HS-5 (cell line): ENCODE measurements at places on chromosomes 6 and 20.

DNA sequence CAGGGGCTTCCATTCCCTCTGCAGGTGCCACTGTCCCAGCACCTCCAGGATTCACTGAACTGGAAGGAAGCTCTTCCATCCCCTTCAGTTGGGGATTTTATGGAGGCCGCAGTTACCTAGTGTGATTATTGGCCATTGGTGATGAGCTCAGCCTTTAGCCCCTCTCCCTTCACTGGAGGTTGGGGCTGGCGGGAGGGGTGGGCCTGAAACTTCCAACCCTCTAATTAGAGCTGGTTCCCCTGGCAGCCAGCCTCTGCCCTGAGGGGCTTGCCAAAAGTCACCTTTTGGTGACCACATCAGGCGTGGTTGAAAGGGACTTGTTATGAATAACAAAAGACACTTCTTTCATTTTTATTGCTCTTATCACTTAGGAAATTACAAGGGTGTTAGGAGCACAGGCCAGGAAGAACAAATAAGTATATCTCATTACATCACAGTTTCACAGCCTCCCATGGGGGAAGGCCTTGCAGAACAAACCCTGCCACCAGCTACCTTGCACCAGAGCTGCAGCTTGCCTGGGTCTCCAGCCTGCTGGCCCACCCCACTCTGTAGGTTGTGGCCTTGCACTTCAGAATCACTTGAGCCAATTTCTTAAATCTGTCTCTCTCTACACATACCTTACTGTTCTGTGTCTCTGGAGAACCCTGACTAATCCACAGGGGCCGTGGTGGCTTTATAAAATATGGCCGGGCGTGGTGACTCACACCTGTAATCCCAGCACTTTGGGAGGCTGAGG is 5.0 kb downstream of the PYGB start:
- DNase-seq: no peak

DNA sequence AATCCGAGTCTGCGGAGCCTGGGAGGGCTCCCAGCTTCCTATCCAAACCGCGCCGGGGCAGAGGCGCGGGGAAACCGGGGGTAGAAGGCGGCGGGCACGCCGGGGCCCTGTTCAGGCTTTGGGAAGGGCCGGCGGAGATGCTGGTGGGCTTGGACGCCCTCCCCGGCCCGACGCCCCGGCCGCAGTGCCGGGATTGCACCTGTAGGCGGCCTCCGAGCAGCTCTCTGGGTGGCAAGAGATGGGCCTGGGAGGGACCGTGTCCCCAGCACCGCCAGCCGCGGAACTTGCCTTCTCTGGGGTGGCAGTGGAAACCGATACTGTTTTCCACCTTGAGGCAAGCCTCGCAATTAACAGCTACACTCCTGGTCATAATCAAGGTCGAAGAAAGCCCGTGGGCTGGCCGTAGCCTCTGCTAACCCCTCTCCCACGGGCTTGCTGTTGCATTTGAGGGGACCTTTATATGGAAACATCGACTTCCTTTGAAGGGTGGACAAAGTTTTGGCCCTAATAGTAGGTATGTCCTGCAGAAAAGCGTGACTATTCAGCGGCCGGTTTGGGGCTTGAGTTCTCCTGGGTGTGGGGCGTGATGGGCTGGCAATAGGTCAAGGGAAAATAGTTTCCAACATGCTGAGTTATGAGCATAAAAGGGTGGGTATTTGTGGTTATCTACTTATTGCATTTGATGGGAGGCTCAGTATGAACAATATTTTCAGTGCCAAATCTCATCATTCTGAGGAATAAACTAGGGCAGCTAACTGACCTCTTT is 1.1 kb upstream of the JAG1 start:
- peak; percentile 24 for DNase-seq

GRCh38 chr6:2375443-2375842 is 130.0 kb upstream of the GMDS start:
- DNase-seq: no peak

GRCh38 chr6:152976749-152977148 is 6.1 kb downstream of the FBXO5 start:
- DNase-seq: no peak

DNA sequence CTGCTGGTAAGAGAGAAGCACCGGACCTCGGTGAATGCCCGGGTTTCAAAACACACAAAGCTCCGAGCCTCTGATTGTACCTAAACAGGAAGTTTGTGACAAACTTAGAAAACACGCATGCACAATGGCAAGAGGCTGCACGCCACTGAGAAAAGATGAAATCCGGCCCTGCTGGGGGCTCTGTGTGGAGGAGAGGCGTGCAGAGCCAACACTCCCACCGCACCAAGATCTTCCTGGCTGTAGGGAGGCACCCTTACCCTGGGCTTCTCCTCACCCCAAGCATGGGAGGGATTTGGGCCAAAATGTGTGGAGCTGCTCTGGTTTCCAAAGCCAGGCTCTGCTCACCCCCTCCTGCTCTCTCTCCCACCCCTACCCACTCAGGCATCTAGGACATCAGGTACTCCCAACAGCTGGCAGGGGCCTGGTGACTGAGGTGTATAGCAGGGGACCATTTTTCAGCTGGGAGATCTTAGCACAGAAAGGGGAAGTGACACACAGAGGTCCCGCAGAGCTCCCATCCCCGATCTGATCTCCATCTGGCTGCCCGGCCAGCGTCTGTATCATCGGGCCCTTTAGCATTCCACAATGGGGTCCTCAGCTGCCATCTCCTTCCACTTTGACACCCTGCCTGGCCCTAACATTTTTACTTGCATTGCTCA is 84.2 kb downstream of the TRERF1 start:
- no peak for DNase-seq

GRCh38 chr6:73234733-73235132 is 9.4 kb upstream of the KHDC1L start:
- DNase-seq: peak; percentile 85

DNA sequence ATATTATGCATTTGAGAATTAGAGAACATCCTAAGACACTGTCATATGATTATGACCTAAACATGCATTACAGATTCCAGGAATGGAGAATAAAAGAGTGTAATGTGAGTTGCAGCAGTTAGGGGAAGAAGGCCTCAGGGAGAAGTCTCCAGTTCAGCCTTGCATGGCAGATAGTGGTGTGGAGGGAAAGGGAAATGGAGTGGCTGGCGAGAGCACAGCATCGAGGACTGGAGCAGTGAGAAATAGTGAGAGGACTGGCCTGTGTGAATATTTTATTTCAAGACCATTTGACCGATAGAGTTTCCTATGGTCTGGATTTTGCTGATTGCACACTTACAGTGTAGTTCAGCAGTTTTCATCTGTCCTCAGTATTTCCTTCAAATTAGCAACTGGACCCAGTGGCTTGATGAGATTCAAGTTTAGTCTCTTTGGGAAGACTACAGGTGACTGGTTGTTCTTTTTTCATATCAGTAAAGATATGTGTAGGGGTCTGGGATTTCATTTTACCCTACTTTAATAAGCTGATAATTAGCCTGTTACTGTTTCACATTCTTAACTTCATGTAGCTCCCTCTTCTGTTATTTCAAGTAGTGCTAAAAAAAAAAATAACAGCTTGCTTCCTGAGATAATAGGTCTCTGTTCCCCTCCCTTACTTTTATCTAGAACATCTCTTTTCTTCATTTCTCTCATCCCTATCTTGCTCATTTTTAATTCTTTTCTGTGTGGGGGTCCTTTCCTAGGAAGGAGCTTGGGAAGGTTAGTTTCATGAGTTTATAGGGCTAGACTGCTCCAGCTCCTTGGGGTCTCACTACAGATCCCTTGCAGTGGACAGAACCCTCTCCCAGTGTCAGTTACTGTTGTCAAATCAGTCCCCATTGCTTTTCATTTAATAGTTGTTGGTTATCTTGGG is 27.9 kb downstream of the BLTP3A start:
- DNase-seq: no peak

DNA sequence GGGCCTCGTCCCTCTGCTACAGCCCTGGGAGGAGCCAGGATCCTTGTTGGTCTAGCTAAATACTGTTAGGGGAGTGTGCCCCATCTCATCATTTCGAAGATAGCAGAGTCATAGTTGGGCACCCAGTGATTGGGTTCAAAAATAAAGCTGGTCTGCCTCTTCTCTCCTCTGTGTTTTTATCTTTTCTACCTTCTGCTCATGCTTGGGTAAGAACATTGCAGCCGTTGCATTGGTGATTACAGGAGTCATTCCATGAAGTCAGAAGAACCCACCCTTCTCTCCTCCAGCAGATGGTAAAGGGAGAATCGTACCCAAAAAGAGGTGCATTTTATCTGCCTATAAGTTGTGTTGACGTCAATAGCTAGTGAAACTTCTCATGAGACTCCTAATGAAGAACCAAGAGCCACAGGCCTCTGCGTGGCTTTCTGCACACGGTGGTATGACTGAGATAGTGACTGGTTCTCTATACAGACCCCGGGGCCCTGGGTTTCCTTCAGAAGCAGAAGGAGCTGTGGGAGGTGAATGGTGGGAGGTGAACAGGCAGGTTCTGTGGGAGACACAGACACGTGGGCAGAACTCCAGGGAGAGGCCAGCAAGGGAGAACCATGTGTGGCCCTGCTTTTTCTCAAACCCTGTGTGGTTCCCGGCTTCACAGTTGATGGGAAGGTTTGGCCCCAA is 5.7 kb upstream of the FAM209A start:
- DNase-seq: no peak

DNA sequence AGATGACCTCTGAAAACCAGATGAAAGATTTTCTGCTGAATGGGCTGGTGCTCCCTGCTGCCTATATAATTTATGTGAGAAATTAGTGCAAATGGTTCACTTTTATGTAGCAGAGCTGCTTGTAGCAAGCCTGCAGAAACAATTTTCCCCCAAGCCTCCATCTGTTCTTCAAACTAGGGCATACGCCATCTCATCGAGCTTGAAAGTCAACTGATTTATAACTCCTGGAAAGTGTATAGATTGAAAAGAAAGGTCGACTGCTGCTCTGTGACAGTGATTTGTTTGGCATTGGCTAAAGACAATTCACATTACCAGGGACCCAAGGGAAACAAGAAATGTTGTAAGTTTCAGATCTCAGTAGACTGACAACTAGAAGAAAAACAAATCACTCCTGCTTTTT is 93.3 kb downstream of the PACRG start:
- no peak for DNase-seq

DNA sequence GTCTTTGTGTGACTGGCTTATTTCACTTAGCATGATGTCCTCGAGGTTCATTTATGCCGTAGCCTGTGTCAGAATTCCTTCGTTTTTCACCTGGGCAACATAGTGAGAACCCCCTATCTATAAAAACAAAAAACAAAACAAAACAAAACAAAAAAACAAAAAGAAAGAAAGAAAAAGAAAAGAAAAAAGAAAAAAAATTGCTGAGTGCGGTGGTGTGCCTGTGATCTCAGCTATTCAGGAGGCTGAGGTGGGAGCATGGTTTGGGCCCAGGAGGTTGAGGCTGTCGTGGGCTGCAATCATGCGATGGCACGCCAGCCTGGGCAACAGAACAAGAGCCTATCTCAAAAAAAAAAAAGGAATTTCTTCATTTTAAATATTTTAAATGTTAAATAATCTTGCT is 38.4 kb downstream of the VEGFA start:
- no peak for DNase-seq

GRCh38 chr20:19855416-19855815 is 97.4 kb downstream of the RIN2 start:
- DNase-seq: no peak

DNA sequence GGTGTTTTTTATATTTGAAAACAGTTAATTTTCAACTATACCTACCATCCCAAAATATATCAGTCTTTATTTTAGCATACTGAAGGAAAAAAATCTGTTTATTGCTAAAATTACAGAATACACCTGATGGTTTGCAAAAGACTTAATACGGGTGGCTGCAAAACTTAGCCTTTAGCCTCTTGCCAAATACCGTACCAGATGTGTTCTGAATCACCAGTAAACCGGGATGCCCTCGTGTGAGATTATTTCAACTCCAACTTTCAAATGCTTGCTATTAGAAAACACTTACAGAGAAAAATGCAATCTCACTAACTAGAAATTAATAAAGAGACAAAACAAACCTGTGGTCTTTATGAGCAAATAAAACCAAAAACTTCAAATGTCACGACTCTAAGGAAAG is 36.0 kb downstream of the REV3L start:
- no peak for DNase-seq

DNA sequence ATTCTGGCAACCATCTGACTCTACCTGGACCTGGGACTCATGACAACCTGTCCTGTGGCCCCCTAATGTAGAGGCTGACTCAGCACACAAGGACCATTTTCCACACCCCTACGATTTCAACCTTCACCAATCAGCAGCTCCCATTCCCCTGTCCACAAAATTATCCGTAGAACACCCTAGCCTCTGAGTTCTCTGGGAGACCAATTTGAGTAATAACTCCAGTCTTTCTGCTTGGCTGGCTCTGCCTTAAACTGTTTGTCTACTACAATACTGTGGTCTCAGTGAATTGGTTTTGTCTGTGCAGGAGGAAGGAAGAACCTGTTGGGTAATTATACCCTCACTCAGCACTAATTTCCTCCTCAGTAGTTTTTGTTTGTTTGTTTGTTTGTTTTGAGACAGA is 99.3 kb upstream of the MRPS10 start:
- DNase-seq: no peak

GRCh38 chr20:32227306-32227705 is 19.6 kb downstream of the POFUT1 start:
- DNase-seq: no peak

DNA sequence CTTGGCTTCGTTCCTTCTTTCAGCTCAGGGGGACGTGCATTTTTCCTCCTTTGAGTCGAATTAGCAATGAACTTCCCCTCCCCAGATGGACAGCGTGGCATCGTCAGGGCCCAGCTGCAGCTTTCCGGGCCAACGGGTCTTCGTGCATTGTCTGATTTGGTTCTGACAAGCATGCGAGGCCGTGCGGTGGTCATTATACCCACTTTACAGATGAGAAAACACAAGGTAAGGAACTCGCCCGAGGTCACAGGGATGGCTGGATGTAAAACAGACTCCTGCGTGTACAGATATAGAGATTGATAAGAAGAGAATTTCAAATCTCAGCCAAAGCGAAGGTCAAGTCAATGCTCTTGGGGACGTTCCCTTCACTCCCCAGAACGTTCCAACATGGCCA is 187.6 kb upstream of the SULF2 start:
- DNase-seq: no peak

- DNase-seq: no peak
These were observed 71.5 kb upstream of the RIPOR2 start for GRCh38 chr6:25007269-25007699.

DNA sequence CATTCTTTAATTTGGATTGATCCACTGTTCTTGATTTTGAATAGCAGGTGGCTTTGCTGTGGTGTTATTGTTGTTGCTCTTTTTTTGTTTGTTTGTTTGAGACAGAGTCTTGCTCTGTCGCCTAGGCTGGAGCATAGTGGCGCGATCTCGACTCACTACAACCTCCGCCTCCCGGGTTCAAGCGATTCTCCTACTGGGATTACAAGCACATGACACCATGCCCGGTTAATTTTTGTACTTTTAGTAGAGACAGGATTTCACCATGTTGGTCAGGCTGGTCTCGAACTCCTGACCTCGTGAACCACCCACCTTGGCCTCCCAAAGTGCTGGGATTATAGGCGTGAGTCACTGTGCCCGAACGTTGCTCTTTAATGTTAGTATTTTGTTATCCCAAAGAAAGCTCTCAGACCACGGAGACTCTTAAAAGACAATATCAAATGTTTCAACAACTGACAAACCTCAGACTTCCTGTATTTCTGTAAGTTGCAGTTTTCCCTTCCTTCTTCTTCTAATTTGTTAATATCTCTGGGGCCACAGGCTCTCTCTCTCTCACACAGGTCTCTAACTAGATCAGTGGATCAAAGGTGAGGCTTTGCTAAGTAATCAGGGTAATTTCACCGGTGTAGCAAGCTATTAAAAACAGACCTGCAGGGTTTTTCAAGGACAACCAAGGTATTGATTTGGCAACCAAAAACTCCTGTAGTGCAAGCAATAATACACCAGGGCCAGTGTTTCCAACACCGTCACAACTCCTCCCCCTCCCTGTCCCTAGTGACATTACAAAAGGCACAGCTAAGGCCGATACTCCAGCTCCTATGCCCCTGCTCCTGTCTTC is 48.8 kb upstream of the ZNF217 start:
- peak; percentile 95 for DNase-seq
